Stimulated activated naive B cell treated with anti-CD40 and anti-IgM and Interleukin-4, amounts not matched to agents 10 μg/mL and 1 μg/mL and 100 μg/mL, for 72 hours (primary cell): ENCODE measurements at places on chromosomes 6 and 20.

- DNase-seq = no peak
These were observed 16.6 kb downstream of the SLC2A12 start for GRCh38 chr6:134035823-134036296.

- DNase-seq = no peak
These were observed 13.2 kb upstream of the SALL4 start for GRCh38 chr20:51815383-51816076.

DNA sequence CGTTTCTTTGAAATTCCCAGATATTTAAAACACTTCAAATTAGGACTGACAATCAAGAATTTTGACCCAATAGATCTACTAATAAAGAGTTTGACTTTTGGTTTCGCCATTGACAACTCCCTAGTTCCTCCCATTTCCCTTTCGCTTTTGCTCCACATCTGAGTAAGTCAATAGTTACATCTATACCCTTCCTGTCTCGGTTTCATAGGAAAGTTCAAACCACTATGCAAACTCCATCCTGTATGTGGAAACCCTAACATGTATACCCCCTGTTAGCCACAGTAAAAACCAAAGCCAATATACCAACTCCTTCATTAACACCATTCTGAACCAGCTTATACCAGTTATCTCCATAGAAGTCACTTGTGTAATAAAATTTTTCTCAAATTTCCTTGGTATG is 311.1 kb downstream of the MMUT start:
- no peak for DNase-seq

- DNase-seq = no peak
These were observed 191.9 kb upstream of the SLC35B3 start for GRCh38 chr6:8627085-8627861.

GRCh38 chr6:82914511-82914910 is 151.1 kb downstream of the UBE3D start:
- DNase-seq = no peak

DNA sequence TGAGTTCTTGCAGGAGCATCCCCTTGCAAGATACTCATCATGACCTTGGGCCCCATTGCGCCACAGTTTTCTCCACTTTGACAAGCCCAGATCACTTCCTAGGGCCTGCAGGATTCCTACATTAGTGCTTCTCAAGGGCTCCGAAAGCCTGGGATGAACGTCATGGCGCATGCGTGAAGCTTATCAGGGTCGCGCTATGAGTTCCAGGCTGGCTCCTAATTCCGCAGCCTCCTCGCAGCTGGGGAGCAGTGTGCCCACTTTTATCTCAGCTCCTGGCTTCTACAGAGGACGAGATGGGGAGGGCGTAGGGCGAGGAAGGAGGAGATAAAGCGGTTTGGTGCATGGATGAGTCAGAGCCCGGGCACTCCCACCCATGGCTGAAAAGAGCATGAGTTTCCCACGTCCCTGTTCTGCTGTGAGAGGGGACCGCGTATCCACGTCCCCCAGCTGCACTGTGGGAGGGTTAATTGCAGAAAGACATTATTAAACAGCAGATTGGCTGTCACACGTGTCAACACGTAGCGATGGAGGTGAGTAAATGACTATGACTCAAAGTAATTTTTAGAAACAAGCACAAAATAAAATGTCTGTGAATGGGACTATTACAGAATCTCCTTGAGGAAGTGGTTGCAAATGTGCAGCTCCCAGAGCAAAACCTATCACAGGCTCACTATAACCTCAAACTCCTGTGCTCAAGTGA is 72.9 kb upstream of the DSP start:
- DNase-seq = no peak

DNA sequence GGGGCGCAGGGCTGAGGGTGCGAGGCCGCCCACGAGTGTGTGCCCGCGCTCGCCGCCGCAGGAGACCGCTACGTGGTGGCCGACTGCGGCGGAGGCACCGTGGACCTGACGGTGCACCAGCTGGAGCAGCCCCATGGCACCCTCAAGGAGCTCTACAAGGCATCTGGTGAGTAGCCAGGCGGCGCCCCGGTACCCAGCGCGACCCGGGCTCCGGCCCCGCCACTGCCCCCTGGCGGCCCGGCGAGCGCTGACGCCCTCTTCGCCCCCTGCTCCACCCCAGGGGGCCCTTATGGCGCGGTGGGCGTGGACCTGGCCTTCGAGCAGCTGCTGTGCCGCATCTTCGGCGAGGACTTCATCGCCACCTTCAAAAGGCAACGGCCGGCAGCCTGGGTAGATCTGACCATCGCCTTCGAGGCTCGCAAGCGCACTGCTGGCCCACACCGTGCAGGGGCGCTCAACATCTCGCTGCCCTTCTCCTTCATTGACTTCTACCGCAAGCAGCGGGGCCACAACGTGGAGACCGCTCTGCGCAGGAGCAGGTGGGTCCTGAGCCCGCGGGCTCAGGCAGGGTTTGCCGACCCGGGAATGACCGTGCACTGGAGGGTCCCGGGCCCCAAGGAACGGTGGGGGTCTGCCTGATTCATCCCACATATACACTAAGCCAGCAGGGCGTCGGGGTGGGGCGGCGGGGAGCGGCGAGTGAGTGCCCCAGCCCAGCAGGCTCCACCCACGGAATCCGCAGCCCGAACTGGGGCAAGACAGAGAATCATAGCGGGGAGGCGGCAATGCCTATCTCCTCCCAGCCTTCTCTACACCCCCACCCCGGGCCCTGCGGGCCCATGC is 17.4 kb downstream of the HSPA12B start:
- no peak for DNase-seq

DNA sequence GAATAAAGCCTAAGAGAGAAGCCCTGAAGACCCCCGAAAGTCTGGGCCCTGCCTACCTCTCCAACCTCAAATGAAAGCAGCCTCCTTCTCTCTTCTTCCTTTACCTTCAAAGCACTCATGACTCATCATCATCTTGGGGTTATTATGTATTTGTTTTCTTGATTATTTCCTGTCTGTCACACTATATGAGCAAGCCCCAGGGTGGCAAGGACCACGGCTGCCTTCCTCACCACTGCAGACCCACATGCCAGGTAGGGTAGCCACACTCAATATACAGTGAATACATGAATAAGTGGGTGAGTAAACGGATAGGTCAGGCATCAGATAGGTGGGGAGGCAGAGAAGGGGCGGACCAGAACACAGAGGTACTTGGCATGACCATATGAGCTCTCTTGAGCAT is 8.8 kb downstream of the WFDC3 start:
- no peak for DNase-seq

GRCh38 chr6:16295471-16295870 is 57.1 kb downstream of the GMPR start:
- DNase-seq = no peak

DNA sequence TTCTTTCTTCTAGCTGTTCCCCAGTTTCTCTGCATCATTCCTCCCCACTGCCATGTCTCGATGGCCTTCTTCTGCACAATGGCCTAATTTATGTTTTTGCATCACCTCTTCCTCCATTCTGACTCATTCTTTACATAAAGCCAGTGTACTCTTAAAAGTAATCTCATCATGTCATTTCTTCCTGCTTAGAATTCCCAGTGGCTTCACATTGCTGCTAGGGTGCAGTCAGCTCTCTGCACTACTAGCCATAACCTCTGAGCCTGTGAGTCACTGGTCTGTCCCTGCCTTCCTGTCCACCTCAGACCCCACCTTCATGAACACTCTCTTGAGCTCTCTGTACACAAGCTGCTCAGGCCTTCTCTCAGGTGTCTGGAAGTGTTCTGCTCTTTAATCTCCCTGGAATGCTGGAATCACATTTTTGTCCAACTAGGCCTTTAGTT is 24.1 kb upstream of the TRIM27 start:
- no peak for DNase-seq

GRCh38 chr6:38774929-38775707 is 60.0 kb downstream of the DNAH8 start:
- DNase-seq = no peak
